ENCODE measurements at places on chromosomes 12 and 14.
A peak's percentile ranks its signal among the peaks of the same experiment; 100 is the strongest.

DNA sequence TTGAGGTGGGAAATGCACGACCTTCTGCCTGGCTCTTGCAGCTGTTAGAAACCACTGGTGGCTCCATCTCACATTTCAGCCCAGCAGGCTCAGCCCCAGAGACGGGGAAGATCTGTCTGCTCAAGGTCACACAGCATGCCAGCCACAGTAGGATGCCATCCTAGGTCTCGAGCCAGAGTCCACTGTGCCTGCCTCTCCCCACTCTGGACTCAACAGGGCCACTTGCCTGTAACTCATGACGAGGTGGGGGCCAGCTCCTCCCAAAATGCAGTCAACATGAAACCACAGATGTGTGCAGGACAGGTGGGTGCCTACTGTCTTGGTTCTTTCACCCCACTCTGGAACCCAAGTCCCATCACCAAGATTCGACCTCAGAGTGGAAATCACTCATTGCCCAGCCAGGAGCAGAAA, 23.2 kb downstream of the BCL11B start:
- no peak for DNase-seq

- DNase-seq: peak; percentile 51
These were observed 9.8 kb downstream of the CPNE6 start for GRCh38 chr14:24080888-24081738.

GRCh38 chr14:26404927-26405326, 192.9 kb downstream of the NOVA1 start:
- no peak for DNase-seq

- no peak for DNase-seq
These were observed 154.0 kb downstream of the DAD1 start for GRCh38 chr14:22434901-22435550.

- no peak for DNase-seq
These were observed 51.0 kb downstream of the EGLN3 start for GRCh38 chr14:33899723-33900341.

GRCh38 chr12:69660164-69660863, 38.8 kb downstream of the BEST3 start:
- no peak for DNase-seq

GRCh38 chr14:94612174-94612573, at the start of gene SERPINA3:
Gene SERPINA3 (plus strand): TSS chr14:94612391. CDS start chr14:94614442, 2,051 bp downstream.
- no peak for DNase-seq

- DNase-seq: no peak
These were observed 436.7 kb upstream of the FBXO33 start for GRCh38 chr14:39868949-39869348.

- DNase-seq: peak; percentile 66
These were observed 652 bp downstream of the BAZ1A start for GRCh38 chr14:34874386-34875030.

DNA sequence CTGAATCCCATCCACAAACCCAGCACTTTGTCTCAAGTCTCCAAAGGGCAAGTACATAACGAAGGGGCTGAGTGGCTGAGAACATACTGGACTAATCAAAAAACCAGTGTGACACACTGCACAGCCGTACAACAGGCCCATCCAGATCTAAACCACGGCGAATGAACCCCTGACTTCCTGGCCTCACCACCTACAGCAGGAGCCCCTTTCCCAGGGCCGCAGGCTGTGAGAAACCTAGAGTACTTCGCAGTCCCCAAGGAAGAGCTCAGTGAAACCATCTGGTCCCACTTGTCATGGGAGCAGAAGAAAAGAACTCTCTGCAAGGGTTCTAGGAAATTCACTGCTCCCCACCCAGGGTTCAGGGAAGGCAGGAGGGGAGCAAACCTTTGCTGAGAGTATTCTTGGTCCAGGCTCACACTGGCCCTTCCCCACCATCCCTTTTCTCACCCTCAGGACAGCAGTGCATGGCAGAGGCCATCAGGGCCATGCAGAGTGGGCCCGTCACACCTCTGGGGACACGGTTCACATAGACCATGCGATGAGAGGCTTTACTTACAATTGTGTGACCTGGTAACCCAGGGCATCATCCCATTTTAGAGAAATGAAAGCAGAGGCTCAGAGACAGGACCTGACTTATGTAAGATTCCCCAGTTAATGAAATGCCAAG, 192.8 kb downstream of the BCL11B start:
- DNase-seq: no peak

DNA sequence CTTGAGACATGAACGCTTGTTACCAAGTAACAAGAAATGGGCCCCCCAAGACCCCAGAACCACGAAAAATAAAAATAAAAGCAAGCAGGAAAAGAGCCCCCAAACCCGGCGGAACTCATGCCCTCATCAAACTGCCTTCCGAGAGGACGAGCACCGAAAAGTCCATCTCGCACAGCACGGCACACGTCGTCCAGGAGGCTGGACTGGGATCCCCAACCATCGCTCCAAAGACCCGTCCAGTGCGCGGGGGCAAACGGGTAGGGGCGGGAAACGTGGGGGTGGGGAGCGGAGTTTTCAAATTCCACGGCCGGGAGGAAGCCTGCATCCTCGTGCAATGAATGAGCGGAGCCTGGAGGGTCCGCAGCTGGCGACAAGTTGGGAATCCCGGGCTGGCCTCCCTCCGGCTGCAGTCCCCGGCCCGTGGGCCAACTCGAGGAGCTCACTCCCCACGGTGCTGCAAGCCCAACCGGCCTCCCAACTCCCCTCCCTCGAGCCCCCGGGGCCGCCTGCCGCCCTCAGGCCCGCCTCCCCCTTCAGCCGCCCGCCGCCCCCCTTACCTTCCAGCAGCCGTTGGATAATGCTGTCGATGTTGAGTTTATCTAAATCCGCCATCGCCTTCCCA, 484 bp downstream of the PPP1CC start:
- DNase-seq: no peak

DNA sequence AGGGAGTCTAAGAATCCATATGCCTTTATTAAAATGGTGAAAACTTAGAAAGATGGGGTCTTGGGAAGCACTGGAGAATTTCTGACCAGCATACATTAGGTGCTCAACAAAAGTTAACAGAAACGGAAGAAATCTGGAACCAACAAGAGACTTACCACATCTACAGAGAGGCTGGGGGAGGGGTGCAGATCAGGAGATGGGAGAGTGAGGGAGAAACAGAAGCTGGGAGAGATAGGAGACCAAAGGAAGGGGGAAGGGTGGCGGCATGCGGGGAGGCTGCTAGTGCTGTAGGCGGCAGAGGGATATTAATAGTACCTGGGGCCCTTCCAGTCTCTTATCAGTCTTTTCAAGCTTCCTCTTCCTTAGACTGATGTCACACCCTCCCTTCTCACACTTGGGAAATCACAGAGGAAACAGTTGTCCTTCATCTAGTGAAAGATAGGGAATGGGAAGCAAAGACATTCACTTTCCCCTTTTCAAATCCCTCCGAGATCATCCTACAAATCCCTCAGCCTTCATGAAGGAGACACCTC, 18.1 kb downstream of the ZBTB39 start:
- DNase-seq: no peak

DNA sequence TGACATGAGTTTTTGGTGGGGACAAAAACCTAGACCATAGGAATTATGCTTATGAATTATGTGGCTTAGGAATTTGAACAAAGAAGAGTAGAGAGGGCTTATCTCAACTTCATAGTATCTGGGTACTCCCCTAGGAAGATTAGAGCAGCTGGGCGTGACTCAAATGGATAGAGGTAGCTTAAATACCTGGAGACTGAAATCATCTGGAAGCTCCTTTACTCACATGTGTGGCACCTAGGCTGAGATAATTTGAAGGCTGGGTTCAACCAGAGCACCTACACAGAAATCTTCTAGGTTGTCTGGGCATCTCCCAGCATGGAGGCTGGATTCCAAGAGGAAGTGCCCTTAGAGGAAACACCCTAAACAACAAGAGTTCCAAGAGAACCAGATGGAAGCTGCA, 393.9 kb downstream of the ADAMTS20 start:
- no peak for DNase-seq

DNA sequence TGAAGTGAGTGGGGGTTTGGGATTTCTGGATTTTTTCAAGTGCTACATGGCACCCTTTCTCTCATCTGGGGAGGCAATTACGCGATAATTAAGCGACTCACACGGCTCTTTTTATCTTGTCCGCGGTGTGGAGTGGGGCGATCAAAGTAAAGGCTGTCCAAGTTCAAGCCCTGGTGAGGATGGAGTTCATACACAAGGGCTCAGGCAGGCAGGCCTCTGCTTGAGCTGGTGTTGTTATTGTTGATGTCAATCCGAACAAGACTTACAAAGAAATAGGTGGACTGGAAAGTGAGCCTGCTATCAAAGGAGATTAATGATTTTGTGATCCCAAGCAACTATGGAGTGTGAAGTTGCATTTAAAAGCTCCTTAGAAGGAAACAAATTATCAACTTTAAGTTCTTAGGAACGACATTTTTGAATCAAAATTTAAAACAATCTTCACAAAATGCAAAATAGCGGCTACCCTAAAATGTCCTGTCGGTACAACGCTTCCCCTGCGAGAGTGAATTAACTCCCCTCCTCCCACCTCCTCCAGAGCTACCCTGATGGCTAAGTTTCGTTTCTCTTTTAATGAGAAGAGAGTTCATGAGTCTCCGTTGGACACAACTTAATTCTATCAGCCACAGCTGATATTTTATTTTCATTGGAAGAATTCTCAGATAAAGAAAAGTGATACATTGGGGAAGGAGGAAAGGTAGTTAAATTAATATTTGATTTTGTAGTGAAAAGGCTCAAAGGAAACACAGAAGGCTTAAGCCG, 5.9 kb downstream of the FOXA1 start:
- no peak for DNase-seq

DNA sequence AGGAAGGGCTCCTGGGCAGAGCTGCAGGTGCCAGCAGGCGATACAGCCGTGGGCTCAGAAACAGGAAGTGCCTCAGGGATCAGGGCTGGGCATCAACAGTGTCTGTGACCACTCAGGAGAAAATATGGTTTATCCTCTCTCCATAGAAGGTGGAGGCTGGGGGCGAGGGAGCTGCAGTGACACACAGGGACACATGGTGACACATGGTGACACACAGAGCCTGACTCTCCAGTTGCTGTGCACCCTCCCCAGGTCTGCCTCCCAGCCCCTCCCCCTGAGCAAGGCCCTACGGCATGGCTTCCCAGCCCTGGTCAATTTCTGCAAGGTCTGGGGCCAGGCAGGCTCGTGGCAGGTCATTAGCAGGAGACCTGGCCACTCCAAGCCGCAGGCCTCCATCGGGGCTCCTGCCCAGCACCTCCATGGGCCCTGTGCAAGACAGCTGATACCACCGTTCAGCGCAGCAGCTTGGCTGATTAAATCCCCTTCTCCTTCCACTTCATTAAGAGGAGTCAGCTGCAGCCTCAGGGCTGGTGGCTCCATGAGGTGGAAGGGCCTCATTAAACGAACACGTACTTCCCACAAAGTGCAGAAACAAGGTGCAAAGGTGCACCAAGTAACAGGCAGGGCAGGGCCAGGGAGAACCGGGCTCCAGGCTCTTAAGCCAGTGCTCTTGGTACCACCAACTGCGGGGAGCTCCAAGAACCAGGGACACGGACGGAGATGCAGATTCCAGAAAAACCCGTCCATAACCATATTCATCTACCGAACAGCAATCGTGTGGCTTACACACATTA, 60.7 kb downstream of the CCNK start:
- no peak for DNase-seq

- peak; percentile 77 for DNase-seq
These were observed 6.0 kb upstream of the SIX1 start for GRCh38 chr14:60655119-60655897.

GRCh38 chr14:88611878-88612277, 49.0 kb downstream of the ZC3H14 start:
- no peak for DNase-seq

- no peak for DNase-seq
These were observed 53.3 kb upstream of the LRRK2 start for GRCh38 chr12:40171501-40171900.

DNA sequence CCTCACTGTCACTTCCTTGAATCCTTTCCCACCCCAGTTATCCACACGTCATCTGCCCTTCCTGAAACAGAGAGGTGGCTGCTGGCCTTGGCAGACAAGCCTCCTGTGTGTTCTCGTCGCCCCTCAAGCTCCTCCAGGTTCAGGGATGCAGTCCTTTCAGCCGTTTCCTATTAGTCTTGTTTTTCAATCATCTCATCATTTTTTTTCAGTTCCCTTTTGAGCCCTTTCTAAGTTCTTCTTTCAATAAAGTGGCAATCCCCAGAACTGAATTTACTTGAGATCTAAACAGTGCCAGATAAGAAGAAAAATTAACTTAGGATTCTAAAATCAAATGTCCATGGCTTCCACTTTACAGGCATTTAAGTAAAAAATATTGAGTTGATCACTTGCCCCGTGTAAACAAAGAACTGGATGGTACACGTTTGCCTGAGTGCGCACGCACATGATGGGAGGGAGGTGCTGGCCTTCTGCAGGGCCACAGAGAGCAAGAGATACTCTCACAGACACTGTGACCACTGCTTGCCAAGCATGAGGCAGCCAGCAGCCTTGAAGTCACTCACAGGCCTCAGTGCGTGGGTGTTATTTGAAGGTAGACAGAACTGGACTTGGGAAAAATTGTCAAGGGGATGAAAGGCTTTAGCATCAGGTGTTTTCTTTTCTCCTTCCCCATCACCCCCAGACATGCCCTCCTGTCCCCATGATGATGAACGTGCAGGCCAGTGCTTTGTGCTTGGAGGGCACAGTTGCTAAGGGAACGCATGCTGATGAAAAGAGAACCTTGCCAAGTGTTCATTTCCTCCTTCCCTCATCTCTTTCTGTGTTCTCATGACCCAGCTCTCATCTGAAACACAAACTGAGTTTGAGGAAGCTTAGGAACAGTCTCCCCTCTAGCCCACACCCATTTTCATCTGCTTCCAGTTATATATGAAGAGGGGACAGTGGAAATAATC, 408.3 kb downstream of the EGLN3 start:
- no peak for DNase-seq

DNA sequence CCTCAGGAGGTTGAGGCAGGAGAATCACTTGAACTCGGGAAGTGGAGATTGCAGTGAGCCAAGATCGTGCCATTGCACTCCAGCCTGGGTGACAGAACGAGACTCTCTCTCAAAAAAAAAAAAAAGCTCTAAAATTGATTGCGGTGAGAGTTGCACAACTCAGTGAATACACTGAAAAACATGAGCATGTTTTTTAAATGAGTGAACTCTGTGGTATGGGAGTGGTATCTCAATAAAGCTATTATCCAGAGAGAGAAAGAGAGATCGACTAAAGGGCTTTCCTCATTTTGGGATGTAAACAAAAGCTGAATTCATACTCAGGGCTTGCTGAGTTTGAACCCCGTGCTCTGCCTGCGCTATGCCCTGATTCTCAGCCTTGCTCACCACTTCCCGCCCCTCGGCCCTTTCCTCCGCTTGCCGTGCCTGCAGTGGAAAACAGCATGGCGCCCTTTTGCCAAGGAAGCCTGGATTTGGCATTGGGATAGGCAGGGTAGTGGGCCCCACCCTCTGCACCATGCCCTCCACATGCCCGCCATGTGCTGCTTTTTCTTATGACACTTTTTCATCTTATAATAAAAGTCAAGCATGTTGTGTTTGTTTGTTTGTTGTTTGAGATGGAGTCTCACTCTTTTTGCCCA, 102.5 kb downstream of the LGMN start:
- no peak for DNase-seq

DNA sequence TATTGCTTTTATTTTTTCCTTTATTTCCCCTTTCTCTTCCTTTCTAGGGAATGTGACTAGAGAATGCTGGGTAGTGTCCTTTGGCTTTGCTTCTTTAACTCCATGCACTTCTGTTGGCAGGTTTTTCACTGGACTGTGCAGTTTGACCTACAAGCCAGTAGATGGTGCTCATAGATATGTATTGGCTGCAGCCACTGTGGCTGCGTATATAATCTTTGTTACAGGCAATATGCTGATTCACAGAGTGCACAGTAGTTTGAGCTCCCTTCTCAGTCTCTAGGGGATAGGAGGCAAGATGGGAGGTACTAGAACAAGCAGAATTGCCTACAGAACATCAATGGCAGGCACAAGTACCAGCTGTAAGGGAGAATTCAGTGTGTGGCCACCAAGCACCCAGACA, 503.5 kb downstream of the LRFN5 start:
- DNase-seq: no peak

GRCh38 chr14:87351007-87351406, 642.0 kb downstream of the GALC start:
- DNase-seq: no peak

Measured in femur (tissue), 1 donor.